Right renal pelvis (tissue), 4 donors: ENCODE measurements at places on chromosomes 6 and 20.

- DNase-seq, result no peak
These were observed 18.0 kb downstream of the ZNF217 start for GRCh38 chr20:53575481-53576194.

DNA sequence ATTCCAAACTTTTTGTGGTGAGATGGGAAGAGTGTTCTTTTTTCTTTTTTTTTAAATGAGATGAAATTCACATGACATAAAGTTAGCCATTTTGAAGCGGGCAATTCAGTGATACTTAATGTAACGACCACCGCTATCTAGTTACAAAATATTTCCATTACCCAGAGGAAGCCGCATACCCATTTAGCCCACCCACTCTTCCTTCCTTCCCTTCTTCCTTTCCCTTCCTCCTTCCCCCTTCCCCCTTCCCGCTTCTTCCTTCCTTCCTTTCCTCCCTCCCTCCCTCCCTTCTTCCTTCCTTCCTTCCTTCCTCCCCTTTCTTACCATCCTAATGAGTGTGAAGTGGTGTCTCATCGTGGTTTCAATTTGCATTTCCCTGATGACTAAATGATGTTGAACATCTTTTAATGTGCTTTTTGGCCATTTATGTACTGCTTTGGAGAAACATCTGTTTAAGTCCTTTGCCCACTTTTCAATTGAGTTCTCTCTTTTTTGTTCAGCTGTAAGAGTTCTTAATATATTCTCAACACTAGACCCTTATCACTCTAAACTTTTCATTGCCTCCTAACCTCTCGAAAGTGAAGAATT is 371.1 kb downstream of the FARS2 start:
- DNase-seq, result no peak

GRCh38 chr6:168198302-168199180 is 119.5 kb upstream of the FRMD1 start:
- no peak for DNase-seq

GRCh38 chr6:24454452-24454851 is 34.9 kb downstream of the GPLD1 start:
- no peak for DNase-seq

- DNase-seq, result no peak
These were observed 18.0 kb upstream of the JARID2 start for GRCh38 chr6:15227827-15228318.
